Right renal pelvis (tissue), 4 donors: ENCODE measurements at places on chromosomes 13 and 19. TPM values are rescaled to one million over a fixed set of nuclear protein-coding genes. Genes with fewer than 3 reads are reported as not detected.
A peak's percentile ranks its signal among the peaks of the same experiment; 100 is the strongest.

Gene LONP1
- 51.8 TPM for polyA plus RNA-seq

Gene SEMA6B
- 2.3 TPM for polyA plus RNA-seq

Gene ZNF613
- 10.9 TPM for polyA plus RNA-seq

Gene MYBPC2
- polyA plus RNA-seq, result 1.5 TPM

Gene ZNF793
- polyA plus RNA-seq, result 21.6 TPM

Gene CEACAM20
- not detected for polyA plus RNA-seq

Gene CATSPERD
- polyA plus RNA-seq, result not detected

Gene TMEM238
- polyA plus RNA-seq, result 0.22 TPM

Gene MCEMP1
- 0.66 TPM for polyA plus RNA-seq

- no peak for DNase-seq
These were observed 8.4 kb downstream of the COL5A3 start for GRCh38 chr19:10001899-10002298.

DNA sequence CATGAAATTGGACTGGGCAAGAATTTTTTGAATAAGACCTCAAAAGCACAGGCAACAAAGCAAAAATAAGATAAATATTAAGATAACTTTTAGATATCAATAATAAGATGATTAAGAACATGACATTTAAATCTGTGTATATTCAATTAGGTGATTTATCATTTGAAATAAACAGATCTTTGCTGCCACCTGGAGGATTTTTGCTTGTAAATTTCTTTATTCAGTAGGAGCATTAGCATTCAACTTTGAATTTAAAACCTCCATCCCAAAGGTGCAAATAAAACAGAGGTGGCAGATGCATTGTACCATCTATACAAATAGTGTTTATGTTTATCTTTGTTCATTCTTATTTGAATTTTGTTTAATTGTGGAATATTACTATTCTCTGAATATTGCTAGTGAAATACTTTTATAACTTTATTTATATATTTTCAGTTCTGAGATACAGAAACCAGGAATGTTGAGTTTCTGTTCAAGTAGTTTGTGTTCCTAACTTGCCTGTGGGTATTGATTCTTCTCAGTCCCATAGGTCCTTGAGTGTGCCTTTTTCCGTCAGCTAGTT lies 20.9 kb downstream of the COG6 start:
- DNase-seq, result peak; percentile 8

GRCh38 chr13:33997574-33997973 lies 179.6 kb downstream of the RFC3 start:
- no peak for DNase-seq

- DNase-seq, result no peak
These were observed at the start of gene LRG1 for GRCh38 chr19:4539693-4540581. LRG1 (minus strand) TSS chr19:4540036; CDS start chr19:4540013, 23 bp downstream.

DNA sequence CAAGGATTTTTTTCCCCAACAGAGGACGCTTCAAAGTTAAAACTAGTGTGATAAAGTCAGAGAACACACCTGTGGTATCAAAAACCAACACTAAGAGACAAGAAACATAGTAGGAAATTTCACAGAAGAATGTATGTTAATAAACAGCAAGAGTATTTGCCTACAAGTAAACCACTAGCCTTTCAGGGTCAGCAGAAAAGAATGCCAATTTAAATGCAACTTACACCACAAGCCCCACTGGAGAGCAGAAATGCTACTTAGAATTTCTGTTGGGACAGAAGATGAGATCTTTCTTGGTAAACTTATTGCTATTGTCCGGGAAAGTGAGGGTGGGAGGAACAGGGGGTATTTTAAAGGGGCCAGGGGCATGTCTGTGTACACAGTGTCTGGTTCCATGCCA lies 68.6 kb downstream of the STK24 start:
- DNase-seq, result no peak

- no peak for DNase-seq
These were observed at the start of gene C3 for GRCh38 chr19:6720369-6721137. C3 (minus strand) TSS chr19:6720650; CDS start chr19:6720589, 61 bp downstream.

DNA sequence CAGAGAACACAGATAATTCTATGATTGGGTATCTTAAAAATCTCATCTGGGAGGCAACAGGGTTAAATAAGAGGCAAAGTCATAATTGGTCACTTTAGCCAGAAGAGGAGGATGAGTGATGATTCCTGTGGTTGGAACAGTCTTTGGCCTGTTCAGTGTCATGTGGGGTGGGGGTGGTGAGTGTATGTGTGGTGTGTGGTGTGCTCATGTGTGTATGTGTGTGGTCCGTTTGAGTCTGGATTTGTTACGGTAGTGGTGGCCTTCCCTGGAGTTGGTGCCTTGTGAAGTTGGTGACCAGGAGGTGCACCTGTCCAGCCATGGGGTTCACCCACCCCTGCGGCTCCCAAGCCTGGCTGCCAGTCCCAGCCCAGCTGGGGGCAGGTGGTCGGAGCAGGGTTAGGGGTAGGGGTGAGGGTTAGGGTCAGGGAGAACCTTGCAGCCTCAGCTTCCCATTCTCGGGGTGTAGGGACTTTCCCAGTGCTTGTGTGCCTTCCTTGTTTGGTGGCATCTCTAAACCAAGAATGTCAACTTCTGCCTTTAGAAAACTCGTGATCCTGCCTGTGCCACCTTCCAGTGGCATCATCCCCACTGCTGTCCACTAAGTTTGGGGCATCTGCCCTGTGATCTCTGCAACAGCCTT lies 97.5 kb downstream of the RAB20 start:
- DNase-seq, result no peak

DNA sequence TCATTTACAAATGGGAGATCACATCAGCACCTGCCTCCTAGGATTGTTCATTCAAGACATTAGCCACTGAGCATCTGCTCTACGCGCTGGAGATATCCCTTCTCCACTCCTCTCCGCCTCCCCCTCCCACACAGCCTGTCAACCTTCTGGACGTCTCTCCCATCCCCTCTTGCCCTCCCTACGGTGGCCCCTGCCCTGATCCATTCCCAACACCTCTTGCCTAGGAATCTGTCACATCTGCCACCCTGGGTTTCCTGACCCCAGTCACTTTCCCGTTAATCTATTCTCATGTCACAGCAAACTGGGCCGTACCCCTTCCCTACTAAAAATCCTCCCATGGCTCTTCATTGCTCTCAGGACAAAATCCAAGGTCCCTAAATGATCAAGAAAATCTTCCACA lies 10.3 kb downstream of the DYRK1B start:
- DNase-seq, result no peak

DNA sequence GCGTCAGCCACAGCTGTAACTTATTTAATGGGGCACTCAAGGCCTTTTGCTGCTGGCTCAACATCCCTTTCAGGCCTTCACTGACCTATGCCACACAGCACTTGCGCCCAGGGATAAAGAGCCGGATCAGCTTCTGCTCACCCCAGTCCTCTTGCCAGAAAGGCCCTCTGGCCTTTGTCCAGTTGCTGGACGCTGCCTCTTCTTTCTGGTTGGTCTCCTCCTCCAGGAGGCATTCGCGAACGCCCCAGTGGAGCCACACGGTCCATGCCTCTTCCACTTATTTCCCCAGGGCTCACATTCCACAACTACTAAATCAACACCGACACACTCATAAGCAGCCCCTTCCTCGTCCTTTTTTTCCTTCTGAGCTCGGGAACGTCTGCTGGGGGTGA lies 3.7 kb upstream of the ZNF329 start:
- DNase-seq, result peak; percentile 42

- no peak for DNase-seq
These were observed 1109.5 kb downstream of the SLITRK1 start for GRCh38 chr13:82772816-82773215.

DNA sequence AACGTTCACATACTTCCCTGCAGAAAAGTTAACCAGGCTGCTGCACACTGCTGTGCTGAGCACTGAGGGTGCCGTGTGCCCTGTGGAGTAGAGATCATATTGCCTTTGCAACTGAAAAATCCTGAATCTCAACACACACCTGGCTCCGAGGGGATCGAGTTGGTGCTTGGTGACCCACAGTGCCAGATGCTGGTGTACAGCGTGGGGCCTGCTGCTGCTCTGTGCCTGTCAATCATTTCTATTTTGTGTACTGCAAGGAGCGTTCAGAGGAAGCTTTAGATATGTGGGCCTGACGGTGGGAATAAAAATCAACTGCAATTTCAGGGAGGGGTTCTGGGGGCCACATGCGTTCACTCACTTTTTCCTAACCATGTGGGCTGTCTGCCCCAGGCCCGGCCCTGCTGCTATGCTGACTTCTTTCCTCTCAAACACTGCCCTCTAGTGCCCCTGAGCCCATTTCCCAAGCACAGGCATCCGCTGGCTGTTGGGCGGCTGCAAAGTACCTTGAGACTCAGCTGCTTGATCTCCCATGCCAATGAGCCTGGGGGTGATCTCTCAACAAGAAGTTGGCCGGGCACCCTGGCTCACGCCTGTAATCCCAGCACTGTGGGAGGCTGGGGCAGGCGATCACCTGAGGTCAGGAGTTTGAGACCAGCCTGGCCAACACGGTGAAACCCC lies 9.7 kb upstream of the LENG8 start:
- DNase-seq, result no peak
